ENCODE measurements at places on chromosomes 7 and 10. TPM values are rescaled to one million over a fixed set of nuclear protein-coding genes. Genes with fewer than 3 reads are reported as not detected.

DNA sequence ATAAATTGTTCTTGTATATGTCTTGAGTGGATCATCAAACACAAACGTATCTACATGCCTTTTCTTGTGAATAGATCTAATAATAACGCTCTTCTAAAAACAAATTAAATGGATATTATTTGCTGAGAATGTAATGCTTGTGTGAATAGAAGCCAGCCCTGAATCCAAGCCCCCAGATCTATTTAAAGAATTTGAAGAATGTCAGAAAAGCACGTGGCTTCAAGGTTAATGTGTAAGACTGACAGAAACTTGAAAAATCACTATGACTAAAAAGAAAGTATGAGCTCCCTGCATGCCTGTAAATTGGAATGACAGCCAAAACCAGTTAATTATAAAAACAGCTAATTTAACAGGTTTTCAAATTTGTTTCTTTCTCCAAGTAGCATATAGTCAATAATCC is 43.2 kb upstream of the ATRNL1 start:
- peak; percentile 28 for DNase-seq

- no peak for DNase-seq
These were observed 2.6 kb upstream of the PPIF start for GRCh38 chr10:79344502-79345195.

CHN2 gene
- total RNA-seq = 3.6 TPM

DNA sequence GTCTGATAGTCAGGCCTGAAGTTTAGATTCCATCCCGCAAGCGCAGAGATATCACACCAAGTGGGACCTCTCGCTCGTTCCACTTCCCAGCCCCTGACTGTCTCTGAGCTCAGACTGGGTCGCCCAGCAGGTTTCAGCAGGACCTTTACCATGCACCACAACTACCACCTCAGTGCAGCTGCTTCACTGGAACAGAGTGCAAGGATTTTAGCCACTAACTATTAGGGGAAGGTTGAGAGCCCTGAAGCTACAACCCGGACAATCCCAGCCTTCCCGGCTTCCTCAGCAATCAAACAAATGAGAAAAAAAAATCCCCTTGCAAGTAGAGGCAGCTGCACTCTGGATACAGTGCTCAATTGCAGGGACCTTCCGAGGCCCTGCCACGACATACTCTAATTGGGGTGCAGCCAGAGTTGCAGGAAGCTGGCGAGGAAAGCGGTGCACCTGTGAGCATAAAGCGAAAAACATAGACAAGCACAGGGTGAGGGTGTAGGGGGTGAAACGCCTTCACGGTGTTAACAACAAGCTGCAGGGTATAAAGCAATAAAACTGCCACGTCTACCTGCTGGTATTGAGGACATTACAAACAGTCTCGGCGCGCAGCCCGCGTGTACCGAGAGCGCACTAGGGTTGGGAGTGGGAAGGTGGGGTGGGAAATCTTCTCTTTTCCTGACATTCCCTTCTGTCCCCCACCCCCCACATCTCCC is 2.6 kb upstream of the DLX6 start:
- DNase-seq = no peak

DNA sequence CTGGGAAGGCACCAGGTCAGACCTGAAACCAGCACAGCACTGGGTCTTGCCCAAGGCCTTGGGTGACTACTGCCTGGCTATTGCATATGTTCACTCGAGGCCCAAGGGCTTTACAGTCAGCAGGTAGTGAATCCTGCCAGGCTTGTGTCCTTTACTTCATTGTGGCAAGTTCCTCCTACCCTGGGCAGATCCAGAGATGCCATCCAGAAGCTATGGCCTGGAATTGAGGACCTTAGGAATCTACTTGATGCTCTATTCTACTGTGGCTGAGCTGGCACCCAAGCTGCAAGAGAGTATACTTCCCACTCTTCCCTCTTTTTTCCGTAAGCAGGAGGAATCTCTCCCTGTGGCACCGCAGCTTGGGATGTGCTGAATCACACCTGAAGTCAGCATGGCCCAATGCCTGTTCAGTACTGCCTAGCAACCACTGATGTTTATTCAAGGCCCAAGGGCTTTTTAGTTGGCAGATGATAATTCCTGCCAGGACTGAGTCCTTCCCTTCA is 246.7 kb upstream of the CTBP2 start:
- DNase-seq = peak; percentile 39

GRCh38 chr7:19239951-19240350 is 94.7 kb upstream of the FERD3L start:
- no peak for DNase-seq

- DNase-seq = no peak
These were observed 2.3 kb upstream of the RSBN1L start for GRCh38 chr7:77693830-77694583.

- no peak for DNase-seq
These were observed 352.6 kb downstream of the PRPF18 start for GRCh38 chr10:13939391-13939790.

DNA sequence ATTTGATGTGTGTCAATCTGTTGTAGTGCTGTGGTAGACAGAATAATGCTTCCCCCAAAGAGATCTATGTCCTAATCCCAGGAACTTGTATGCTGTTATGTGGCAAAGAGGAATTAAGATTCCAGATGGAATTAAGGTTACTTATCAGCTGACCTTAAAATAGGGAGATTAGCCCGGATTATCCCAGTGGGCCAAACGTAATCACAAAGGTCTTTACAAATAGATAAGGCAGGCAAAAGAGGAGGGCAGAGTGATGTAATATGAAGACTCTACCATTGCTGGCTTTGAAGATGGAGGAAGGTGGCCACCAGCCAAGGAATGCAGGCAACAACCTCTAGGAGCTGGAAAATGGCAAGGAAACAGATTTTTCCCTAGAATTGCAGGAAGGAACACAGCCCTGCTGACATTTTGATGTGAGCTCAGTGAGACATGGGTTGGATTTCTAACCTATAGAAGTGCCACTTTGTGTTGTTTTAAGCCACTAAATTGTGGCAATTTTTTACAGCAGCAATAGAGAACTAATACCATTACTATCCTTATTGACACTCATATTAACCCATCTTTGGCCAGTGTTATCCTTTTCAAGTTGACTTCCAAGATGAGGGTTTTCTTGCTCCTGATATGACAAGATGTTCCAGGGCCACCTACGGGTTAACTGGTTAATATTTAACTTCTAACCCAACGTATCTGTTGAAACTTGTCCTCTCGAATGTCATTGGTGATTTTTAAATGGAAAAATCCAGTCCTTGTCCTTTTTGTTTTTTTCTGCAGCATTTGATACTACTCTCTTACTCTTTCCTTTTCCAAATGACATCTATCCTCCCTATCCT is 29.3 kb downstream of the CYCS start:
- no peak for DNase-seq
